ENCODE measurements at places on chromosomes 16 and 17.

GRCh38 chr17:81545160-81545949 is 6.8 kb downstream of the FAAP100 start:
- no peak for DNase-seq

GRCh38 chr17:68501074-68501473 is 11.2 kb upstream of the PRKAR1A start:
- no peak for DNase-seq

GRCh38 chr16:66335704-66336329 is 30.7 kb upstream of the CDH5 start:
- peak; percentile 59 for DNase-seq

DNA sequence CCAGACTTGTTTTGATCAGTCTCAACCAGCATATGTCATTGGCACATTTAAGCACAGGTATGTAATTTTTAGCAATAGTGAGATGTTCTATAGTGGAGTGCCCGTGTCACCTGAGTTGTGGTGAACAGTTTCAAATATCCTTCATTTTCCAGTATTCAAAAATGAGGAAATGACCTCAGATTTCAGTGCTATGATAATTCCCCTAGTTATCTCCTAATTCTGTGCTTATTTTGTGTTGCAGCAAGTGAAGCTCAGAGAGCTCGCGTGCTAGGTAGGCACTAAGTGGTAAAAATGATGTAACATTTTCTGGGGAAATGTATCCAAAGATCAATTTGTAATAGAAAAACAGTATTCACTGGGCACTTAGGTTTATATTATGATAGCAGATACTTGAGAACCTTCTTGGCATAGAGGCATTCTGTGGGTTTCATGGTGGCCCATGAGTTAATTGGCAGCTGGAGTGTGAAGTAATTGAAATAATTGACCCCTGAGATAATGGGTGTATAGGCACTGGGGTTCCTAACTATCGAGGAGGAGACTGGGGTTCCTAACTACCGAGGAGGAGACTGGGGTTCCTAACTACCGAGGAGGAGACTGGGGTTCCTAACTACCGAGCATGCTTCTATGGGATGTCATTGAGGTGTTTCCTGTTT is 159.1 kb downstream of the PRKCA start:
- no peak for DNase-seq

DNA sequence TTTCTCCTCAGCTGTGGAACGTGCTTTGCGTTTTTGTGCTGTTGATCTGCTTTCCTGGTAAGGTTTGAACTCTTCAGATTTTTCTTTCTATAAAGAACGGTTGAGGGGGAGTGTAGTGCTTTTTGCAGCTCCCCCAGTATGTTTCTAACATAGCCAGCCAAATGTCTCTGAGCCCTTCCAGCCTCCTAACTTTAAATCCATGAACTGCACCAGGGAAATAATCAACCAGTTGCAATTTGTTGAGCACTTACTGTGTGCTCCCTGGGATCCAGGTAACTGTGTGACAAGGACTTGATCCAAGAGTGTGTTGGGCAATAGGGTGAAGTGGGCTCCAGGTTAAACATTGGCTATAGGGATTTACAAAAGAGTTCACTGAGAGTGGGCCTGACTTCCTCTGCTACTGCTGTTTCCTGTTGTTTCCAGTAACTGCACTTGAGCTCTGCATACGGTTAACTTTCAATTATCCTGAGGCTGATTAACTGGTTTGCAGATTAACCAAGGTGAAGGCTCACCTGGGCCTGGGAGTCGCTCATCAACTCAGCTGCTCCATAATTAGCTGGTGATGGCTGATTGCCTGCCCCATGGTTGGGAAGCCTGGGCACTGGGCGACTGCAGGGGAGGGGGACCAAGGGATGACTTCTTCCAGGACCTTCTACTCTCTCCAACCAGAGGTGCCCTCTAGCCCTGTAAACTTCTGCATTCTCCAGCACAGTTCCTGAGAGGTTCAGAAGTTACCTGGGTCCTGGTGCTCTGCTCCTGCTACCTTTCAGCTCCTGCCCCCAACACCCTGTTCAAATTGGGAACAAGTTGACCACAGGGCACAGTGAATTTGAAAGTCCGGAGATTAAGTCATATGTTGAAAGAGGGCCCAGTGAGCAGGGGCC is 19.5 kb downstream of the HLF start:
- no peak for DNase-seq

DNA sequence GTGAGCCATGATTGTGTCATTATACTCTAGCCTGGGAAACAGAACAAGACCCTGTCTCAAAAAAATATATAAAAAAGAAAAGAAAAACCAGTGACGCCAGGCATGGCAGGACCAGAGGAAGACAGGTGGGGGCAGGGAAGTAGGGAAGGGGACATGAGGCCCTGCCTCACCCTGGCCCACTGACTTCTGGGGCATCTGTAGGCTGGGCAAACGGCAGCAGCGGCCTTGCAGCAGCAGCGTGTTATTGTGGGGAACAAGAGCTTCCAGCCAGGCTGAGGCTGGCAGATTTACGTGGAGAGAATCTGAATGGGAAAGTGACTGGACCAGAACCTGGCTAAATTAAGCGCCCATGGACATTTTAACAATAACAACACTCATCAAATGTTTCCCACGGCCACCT is 19.4 kb downstream of the CMTM4 start:
- DNase-seq: no peak
